ENCODE measurements at places on chromosomes 6 and 20.
A peak's percentile ranks its signal among the peaks of the same experiment; 100 is the strongest.

DNA sequence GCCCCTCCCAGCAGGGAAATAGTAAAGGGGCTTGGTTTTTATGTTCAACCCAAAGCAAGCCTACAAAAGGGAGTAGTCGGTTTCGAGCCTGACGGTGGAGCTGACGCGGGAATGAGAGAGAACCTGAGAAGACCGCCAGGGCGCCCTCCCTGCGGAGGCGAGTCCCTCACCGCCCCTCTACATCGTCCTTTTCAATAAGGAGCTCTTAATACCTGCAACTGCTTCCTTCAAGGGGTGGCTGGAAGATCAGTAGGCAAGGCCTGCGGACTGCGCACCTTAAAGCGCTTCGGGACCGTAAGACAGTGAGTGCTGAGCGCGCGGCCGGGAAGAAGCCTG is 709 bp upstream of the ZNF76 start:
- no peak for DNase-seq

GRCh38 chr6:122809691-122810090 is 20.6 kb downstream of the SMPDL3A start:
- no peak for DNase-seq

GRCh38 chr20:43151256-43151655 is 38.5 kb downstream of the PTPRT start:
- DNase-seq: no peak

DNA sequence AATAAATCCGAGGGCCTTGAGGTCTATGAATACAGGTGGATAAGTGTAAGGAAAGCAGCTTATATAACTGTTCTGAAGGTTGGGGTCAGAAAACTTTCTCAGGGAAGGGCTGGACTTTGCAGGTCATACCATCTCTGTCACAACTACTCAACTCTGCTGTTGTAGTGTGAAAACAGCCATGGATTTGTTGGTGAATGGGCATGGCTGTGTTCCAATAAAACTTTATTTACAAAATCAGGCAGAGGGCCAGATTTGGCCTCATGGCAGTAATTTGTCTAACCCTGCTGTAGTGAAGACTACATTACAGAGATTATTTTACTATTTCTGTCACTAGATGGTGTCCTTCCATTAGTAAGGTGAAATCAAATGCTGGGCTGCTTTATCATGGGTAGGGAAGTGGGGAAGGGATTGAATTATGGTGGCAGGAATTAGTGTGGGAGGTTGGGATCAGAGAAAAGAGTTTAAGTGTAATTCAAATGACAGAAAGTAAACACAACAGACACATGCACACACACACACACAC is 409.6 kb upstream of the CHD6 start:
- DNase-seq: no peak

- no peak for DNase-seq
Observed at GRCh38 chr20:24492031-24492607, 22.7 kb downstream of the SYNDIG1 start.

- DNase-seq: peak; percentile 84
Observed at GRCh38 chr6:170025935-170026750, 264.7 kb downstream of the DLL1 start.

GRCh38 chr6:78909391-78909790 is 42.0 kb downstream of the IRAK1BP1 start:
- no peak for DNase-seq

DNA sequence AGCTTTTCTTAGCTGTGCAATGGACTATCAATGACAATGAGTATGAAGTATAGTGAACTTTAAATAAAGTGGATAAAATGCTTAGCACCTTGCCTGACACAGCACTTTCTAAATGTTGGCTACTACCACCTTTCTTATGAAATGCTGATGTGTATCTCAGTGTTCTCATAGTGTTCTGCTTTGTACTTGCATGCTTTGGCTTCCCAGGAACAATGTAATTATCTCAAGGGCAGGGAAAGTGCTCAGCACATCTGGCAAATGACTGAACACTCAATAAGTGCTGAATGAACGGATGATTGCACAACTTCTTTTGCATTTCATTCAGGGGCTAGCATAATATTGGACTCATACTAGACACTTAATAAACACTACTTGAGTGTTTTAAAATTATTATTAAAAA is 28.2 kb upstream of the NOX3 start:
- no peak for DNase-seq

- no peak for DNase-seq
Observed at GRCh38 chr6:46299253-46299652, 128.5 kb upstream of the ENPP5 start.

GRCh38 chr20:25148982-25149846 is 46.3 kb upstream of the ENTPD6 start:
- no peak for DNase-seq

GRCh38 chr6:113873043-113873667 is 16.0 kb downstream of the MARCKS start:
- DNase-seq: peak; percentile 15

DNA sequence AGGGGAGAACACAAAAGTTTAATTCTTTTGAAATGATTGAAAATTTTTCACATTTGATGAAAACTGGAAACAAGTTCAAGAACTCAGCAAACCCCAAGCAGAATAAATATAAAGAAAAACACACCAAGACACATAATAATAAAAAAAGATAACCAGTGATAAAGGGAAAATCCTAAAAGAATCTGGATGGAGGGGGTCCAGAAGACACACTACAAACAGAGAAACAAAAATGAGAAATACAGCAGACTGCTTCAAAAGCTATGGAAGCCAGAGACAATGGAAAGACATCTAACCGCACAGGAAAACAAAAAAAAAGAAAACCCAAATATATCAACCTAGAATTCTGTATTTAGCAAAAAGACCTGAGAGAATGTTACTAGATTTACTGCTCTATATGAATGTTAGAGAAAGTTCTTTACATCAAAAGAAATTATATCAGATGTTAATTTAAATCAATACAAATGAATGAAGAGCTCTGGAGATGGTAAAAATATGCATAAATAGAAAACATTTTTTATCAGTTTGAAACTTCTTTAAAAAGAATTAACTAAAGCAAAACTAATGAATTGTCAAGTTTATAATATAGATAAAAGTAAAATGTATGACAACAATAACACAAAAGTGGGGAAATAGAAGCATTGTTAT is 310.7 kb upstream of the PREP start:
- DNase-seq: no peak

GRCh38 chr6:121760745-121761144 is 325.3 kb downstream of the GJA1 start:
- no peak for DNase-seq

- no peak for DNase-seq
Observed at GRCh38 chr20:13041574-13042457, 33.0 kb downstream of the SPTLC3 start.

- no peak for DNase-seq
Observed at GRCh38 chr20:14778875-14779274, 441.5 kb upstream of the FLRT3 start.

DNA sequence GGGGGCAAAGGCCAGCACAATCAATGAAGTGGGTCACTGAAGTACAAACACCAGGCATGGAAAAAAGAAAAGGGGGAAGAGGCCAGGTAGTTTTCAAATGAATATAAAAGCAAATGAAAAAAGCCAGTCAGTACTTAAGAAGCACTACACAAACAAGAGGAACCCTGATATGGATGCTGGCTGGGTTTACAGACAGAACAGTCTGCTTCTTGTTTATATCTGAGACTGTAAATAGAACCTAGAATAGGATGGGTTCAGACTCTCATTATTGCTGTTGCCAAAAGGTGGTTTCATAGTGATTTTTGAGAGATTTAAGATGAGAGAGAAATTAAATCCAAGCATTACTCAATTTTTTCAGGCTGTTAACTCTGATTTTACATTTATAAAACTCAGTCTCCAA is 24.1 kb downstream of the USP45 start:
- DNase-seq: no peak

DNA sequence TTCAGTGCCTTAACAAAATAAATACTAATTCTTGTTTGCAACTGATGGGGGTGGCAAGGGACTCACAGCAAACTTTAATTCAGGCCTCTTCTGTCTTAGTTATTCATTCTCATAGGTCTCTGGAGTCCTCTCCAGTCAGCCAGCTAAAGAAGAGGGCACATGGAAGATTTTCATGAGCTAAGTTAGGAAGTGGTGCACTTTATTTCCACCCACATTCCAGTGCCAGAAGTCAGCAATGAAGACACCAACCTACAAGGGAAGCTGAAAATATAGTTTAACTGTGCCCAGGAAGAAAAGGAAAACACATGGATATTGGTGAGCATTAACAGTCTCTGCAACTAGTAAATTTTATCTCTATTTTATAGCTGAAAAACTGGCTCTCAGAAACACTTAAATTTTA is 16.7 kb upstream of the IRAK1BP1 start:
- no peak for DNase-seq

DNA sequence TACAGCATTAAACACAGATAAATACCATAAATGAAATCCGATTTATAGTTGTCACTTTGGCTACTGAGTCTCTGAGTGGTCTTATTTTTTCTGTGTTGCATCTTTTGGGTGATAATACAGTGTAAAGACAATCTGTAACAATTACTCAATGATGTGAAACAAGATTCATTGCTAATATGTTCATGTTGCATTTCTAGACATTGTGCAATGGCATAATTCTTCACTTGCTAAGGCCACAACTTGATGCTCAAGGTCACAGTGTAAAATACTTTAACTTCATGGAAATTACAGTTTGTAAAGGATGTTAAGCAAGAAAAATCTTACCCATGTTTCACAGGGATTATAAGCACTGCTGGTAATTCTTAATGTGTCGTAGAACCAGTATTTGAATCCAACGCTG is 74.9 kb upstream of the SMLR1 start:
- no peak for DNase-seq

DNA sequence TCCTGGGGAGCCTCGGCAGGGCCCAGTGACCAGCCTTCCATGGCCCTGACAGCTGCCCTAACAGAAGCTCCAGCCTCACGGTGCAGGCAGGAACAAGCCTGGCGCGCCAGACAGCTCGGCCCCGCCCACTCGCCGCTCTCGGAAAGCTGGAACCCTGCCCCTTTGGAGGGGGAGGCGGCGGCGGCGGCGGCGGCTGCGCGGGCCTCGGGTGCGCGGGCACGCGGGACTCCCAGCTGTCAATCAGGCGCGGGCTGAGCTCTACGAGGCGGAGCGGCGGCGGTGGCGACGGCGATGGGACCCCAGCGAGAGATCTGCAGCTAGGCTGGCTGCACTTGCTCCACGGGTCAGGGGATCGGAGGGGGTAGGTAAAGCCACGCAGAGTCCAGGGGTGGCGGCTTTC is at the start of gene NRSN1:
Gene NRSN1, plus strand, starts transcription at position 236 of the 400 bp plus-strand sequence. CDS start 8,113 bp downstream, outside the sequence.
- DNase-seq: peak; percentile 62

DNA sequence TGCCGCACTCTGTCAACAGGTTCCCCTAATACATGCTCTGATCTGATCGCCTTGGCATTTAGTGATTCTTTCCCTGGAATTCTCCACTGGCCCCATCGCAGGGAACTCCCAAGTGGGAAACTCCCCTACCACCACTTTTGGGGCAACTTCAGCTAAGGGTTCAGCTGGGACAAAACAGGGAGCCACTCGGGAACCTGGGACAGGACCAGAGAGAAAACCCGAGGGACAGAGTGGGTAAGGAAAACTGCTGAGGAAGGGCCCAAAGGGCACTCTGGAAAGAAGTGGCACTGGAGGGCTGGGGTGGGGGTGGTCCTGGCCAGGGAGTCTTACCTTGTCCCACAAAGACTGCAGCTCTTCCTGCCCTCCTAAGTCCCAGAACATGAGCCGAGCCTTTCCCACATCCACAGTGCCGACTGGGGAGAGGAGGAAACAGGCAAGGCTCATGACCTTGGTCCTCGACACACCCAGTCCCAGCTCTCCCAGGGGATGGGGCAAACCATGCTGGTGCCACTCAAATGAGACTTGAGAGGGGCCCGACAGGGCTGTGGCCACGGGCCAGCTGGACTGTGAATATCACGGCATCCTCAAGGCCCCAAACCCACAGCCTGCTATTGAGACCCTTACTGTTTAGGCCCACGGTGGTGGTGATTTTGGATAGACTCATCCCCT is 1.6 kb downstream of the ARFRP1 start:
- no peak for DNase-seq

- no peak for DNase-seq
Observed at GRCh38 chr6:90194371-90194841, 102.2 kb downstream of the BACH2 start.

DNA sequence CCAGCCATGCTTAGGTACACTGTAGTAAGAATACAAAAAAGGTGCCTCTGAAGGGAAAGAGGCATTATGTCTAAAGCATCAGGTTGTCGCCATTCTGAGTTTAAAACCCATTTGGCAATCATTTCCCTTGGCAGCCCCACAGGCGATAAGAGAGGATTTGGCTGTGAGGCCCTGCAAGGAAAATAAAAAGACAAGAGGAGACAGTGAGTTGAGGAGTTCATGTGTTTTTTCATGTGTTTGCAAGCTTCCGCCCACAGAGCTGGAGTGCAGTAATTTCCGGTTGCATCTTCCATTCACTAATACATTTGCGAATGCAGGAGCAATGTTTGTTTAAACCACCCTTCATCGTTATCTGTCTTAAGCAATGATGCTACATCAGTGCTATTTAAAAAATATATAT is 138.5 kb upstream of the SOX4 start:
- peak; percentile 56 for DNase-seq

GRCh38 chr20:48186915-48187314 is 401.6 kb upstream of the SULF2 start:
- no peak for DNase-seq

- DNase-seq: no peak
Observed at GRCh38 chr20:62799873-62800272, 3.6 kb downstream of the MRGBP start.

DNA sequence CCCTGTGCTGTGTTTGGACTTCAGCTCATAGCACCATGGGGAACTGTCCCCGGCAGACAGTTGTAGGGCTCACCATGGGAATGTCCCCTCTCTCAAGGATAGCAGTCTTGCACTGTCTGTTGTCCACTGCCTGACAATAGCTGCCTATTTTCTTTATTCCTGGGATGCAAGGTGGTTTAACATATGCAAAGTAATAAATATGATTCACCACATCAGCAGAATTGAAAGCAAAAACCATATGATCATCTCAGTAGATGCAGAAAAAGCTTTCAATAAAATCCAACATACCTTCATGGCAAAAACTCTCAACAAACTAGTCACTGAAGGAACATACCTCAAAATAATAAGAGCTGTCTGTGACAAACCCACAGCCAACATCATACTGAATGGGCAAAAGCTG is 13.5 kb upstream of the LRP11 start:
- DNase-seq: no peak

DNA sequence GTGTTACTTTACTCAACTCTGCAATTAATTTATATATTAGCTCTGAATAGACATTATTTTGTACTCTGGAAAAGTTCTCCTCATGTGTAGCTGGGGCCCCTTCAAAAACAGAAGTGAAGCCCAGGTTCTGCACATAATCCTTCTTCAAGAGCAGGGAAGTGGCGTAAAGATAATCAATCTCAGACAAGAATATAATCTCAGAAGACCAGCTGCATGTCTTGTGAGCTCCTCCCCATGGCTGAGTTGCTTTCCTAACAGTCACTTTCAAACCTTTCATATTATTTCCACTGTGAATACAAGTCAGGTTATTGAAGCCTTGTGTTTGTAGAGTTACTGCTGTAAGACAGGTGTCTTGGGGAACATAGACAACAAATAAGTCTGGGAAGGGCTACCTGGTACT is 691.9 kb downstream of the RFPL4B start:
- DNase-seq: no peak

GRCh38 chr20:38789503-38790199 is 15.8 kb upstream of the PPP1R16B start:
- no peak for DNase-seq
